ENCODE measurements at places on chromosomes 3 and 15.

GRCh38 chr3:13869761-13870343 is 10.0 kb downstream of the WNT7A start:
- no peak for DNase-seq

DNA sequence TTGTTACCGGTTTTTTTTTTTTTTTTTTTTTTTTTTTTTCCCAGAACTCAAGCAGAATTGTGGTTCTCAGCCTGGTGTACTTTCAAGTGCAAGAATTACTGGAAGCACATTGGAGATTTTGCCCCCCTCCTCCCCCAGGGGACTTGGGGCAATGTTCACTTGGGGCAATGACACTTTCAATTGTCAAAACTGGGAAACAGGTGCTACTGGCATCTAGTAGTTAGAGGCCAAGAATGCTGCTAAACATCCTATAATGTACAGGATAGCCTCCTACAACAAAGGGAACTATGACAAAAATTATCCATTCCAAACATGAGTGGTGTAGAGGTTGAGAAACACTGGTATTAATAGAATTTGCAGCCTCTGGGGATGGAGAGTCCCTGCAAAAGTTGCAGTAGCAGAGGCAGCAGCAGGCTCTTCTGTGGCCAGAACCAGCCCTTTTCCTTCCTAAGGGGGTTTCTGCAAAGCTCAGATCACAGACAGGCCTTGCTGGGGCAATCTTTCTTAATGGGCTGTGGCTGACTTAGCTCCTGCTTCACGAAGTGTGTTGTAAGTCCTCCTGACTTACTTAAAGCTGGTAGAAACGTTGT is 144.3 kb upstream of the MRPS22 start:
- no peak for DNase-seq

DNA sequence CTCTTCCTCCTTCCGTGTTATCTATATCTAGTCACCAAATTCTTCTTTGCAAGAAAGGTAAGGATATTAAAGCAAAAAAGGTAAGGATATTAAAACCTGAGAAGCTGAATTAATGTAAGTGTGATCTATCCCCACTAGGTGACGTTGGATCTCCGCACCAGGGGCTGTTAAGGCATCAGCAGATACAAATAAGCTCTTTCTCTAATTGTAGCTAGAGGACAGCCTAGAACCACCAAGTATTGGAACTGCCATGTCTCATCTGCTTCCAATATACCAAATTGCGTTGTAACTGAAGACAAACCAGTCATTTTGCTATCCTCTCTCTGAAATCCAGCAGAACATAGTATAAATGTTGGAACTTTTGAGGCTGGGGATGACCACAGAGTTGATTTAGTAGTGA is 471.2 kb upstream of the TGFBR2 start:
- no peak for DNase-seq

GRCh38 chr3:165389064-165389463 is 192.9 kb upstream of the SLITRK3 start:
- DNase-seq: no peak

- DNase-seq: peak; percentile 35
Measured at GRCh38 chr3:62529230-62529629, 155.9 kb upstream of the FEZF2 start.

- no peak for DNase-seq
Measured at GRCh38 chr15:76994001-76994400, 925 bp upstream of the PSTPIP1 start.

DNA sequence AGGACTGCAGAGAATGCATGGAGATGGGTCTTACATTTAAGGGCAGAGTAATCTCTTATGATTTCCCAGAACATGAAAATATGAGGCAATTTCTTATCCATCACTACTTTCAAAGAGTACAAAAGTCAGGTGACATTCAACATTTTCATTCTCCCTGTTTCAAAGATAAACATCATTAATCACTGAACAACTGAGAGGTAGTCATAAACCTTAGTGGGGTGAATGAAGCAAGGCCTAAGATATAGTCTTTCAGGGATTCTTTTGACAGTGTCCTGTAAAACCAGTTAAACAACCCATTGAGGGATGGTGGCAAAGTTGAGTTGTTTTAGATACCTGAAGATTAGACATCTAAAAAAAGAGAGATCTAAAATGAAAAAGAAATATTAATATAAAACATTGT is 271.6 kb upstream of the CBLB start:
- no peak for DNase-seq

GRCh38 chr3:183239046-183239445 is 14.0 kb upstream of the B3GNT5 start:
- no peak for DNase-seq

GRCh38 chr15:101207867-101208288 is 44.0 kb downstream of the CHSY1 start:
- no peak for DNase-seq

DNA sequence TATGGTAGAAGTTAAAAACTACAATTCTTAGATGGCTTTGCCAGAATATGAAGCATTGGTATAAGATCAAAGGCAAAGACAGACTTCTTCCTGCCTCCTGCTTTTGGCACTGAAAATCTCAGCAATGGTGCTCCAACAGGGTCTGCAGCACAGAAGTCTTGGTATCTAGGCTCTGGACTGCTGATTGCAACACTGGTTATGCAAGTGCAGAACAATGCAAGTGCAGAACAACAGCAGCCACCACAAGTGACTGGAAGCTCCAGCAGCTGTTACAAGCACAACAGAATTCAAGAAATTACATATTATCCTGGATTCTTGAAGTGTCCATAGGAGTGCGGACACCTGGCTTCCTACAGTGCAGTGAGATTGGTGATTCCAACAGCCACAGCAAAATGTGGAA is 33.7 kb downstream of the ZBTB20 start:
- DNase-seq: no peak

DNA sequence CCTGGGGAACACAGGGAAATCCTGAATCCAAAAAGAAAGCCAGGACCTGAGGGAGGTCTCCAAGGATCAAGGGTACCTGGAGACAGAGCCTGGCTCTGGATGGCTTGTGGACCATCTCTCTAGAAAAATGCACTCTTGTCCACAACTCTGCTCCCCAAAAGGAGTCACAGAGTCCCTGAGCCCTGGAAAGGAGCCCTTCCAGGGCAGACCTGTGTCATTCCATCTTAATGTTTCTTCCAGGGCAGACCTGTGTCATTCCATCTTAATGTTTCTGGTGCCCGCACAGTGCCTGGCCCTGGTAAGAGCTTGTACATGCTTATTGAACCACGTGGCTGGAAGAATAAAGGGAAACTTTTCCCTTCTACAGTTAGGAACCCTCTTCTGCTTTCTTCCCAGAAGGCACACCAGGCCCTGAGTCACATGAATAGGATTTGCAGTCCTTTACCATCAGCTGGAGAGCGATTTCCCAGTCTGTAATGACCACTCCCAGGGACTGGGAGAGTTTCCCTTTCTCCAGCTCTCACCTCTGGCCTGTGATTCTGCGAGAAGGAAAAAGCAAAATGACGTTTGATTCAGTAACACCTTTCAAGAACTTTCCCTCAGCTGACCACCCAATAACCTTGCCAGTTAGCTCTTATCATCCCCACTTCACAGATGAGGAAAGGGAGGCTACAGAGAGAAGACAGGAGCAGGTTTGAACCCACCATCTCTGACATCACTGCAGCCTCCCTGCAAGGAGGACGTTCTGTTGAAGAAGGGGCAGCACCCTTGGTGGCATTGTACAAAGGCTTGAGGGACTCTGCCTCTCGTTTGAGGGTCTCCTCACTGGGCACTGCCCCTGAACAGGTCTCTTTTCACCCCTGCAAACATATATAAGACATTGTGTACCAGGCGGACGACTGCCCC is 35.8 kb upstream of the SLCO2A1 start:
- DNase-seq: no peak

DNA sequence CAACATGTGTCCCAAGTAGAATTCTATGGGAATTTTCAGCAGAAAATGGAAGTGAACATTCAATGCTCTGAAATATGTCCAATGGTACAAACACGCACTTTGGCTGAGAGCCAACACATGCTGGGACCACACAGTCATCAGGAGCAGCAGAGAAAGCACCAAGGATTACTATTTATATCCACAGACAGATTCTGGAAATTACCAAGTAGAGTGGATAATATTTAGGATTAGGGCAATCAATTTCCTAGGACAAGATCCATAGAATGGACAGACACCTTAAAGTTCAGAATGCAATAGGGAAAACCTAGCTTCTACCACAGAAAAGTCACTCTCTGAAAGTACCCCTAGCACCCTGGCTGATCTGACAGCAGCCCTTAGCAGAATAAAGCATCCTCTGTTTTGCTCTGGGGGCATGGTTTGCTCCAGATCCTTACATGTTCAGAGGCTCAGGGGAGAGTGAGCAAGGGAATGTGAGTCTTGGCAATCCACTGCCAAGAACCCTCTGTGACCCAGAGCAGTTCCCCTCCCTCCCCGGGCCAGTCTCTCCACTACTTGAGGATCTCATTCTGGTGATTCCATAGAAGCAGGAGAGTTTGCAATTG is 206.0 kb upstream of the WNT5A start:
- DNase-seq: no peak

DNA sequence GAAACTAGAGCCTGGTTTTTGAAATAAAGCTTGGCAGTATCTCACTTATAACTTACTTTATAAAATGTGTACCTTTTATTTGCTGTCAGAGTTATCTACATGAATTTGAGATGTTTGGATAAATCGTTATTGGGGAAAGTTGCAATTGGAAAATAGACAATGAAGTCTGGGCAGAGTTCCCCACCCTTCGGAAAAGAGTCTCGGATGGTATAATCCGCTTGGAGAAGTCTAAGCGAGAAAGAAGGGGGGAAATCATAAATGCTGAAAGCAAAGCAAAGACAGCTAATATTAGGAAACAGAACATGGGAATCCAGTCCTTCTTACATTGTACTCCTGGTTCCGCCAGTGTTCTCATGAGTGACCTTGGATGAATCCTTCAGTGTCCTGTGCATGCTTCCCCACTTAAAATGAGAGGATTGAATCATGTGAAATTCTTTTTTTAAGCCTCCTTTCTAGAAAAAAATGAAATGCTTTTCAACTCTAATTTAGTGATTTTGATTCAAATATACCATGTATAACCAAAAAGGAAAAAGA is 162.4 kb downstream of the ATG7 start:
- no peak for DNase-seq

DNA sequence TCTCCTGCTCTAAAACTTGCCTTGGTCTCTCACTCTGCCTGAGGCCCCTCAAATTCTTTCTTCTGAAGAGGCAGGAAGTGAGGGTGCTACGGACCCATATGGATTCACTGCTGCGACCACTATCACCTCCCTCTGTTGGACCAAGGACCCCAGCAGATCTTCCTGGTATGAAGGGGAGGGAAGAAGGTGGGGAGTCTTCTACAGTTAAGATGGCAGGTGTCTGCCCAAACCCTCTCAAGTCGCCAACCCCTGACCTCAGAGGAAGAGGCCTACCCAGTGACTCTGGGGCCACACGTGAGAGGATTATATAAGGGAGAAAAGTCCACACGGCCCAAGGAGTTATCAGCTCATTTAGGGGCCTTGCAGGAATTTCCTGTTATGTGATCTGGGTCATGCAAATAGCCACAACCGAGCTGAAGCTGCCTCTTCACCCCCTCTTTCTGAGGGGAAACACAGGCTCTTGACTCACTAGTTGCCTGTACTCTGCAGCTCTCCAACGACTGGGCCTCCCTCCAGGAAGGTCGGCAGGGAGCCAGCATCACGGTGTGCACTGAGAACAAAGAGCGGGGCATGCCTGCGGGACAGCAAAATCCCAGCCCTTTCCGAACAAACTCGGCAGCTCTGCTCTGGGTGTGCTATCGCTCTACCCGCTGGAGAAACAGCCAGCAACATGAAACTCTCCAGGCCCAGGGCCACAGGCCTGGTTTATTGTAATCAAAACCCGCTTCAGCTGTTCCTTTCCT is 116.0 kb downstream of the XXYLT1 start:
- DNase-seq: peak; percentile 9

DNA sequence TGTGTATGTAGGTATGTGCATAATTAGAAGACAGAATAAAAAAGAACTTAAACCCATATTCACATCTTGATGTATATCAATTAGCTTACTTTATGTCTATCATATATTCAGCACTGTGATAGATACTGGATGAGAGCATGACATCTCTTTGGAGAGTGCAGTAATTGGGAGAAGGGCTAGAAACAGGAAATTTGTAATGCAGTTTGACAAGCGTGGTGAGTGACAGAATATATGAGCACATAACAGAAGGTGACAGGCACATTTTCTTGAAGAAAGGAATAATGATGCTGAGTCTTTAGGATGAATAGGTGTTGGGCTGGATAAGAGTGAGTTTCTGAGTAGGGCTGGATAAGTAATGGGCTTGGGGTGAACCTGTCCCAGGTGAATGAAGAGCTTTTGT is 680.3 kb upstream of the ZNF385D start:
- no peak for DNase-seq

- DNase-seq: no peak
Measured at GRCh38 chr3:68699541-68699940, 232.8 kb downstream of the TAFA4 start.

DNA sequence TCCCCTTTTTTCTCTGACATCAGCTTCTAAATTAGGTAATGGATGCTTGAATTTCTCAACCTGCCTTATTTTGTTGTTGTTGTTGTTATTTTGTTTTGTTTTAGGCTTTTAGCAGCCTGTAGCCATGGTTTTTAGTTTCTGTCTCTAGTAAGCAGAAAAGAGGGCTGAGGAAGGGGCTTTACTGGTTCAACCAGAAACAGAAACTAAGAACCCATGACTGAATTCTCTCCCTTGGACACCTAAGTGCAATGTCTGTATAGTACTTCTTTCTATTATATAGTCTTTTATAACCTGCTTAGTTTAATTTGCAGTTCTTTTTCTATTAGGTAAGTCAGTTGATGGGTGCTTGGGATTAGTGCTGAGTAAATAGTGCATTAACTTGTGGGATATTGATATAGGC is 129.0 kb downstream of the BBX start:
- DNase-seq: no peak

DNA sequence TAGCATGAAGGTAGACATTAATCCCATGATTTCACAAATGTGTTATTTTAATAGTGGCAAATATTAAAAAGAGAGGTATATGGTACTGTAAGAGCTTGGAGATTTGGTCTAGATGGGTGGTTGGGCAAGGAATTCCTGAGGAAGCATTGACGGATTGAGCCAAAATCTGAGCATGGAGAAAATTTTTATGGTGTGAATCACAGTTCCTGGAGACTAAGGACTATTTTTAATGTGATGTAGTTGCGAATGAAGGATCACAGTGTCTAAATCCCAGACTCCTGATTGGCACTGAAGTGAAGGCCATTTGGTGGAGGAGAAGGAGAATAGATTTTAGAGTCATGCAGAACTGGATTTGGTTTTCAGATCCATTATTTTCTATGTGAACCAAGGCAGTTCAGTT is 188.7 kb upstream of the FEZF2 start:
- DNase-seq: no peak

DNA sequence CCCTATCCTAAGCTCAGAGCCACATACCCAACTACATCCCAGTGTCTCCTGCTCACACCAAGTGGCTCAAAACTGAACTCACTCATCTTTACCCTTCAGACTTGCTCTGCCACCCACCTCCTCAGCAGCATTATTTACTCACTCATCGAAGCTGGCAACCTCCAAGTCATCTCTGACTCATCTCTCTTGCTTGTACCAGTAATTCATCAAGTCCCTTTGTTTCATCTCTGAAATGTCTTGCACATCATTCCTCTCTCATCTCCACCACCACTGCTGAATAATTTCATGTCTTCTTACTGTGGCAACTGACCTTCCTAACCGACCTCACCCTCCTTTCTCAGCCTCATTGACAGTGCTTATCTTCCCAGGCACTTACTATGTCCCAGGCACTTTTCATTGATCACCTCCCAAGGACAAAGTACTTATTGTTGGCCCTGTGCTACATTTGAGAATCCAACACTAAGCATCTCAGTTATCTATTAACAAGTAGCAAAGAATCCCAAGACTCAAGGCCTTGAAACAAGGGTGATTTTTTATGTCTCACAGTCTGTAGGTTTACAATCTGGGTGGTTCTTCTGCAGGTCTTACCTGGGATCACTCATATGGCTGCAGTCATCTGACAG is 82.0 kb downstream of the MRPL46 start:
- DNase-seq: no peak

Measured in HEK293T (cell line).